ENCODE measurements at places on chromosomes 4 and X.

GRCh38 chr4:167265231-167265630 lies 30.9 kb upstream of the SPOCK3 start:
- no peak for DNase-seq

DNA sequence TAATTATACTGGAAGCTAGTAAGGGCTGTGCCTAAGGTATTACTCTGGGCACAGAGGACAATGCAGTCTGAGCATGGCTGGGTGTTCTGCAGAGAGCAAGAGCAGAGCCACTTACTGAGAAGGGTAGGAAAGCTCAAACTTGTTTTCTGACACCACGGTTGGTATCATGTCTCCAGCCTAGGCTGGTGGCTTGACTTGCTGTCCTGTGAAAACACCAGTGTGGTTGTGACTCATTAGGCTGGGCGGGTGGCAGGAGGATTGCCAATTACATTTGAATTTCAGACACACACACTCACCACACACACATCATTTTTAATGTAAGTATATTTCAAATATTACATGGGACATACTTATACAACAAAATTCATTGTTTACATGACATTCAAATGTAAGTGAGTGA lies 19.7 kb upstream of the MTM1 start:
- DNase-seq = no peak

- no peak for DNase-seq
Measured at GRCh38 chr4:8472158-8472688, 31.6 kb downstream of the TRMT44 start.

GRCh38 chr4:2212831-2213230 lies 29.1 kb downstream of the HAUS3 start:
- no peak for DNase-seq

Measured in CD4-positive, alpha-beta T cell treated with Interleukin-6 at 100 ng/mL for 8 hours (primary cell).